ENCODE measurements at places on chromosomes 7 and 10. TPM values are rescaled to one million over a fixed set of nuclear protein-coding genes. Genes with fewer than 3 reads are reported as not detected.

PNPLA8 gene
- total RNA-seq: 15.6 TPM

HTR7 gene
- 7.3 TPM for total RNA-seq

ICA1 gene
- 91.4 TPM for total RNA-seq

ADAMTS14 gene
- total RNA-seq: 1.1 TPM

FANK1 gene
- total RNA-seq: 9.4 TPM
